ENCODE measurements at places on chromosomes 4 and X. TPM values are rescaled to one million over a fixed set of nuclear protein-coding genes. Genes with fewer than 3 reads are reported as not detected.

The SHROOM2 gene
- total RNA-seq = not detected

The ZCCHC18 gene
- total RNA-seq = 0.69 TPM

GRCh38 chrX:17567187-17567586 is 170.1 kb upstream of the SCML1 start:
- DNase-seq = no peak

GRCh38 chr4:73912191-73912590 is 43.0 kb downstream of the CXCL1 start:
- DNase-seq = no peak

DNA sequence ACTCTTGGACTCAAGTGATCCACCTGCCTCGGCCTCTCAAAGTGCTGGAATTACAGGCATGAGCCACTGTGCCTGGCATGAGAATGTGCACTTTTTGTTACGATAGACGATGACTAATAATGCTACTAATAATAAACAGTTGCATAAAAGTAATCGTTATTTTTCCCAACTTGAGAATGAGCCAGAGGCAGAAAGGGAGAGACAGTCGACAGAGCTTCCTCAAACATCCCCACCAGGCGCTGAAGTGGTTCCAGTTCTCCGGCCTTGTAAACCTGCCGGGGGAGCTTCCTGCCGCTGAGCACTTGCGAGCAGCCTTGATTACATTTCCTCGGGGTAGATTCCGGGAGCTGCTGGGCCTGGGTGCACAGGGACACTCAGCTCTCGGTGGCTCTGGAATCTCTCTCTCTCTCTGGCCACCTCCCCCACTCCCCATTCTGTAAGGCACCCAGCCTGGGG is 8.9 kb upstream of the HTRA3 start:
- DNase-seq = no peak

- no peak for DNase-seq
Measured at GRCh38 chrX:113274345-113274744, 433.7 kb upstream of the AMOT start.

DNA sequence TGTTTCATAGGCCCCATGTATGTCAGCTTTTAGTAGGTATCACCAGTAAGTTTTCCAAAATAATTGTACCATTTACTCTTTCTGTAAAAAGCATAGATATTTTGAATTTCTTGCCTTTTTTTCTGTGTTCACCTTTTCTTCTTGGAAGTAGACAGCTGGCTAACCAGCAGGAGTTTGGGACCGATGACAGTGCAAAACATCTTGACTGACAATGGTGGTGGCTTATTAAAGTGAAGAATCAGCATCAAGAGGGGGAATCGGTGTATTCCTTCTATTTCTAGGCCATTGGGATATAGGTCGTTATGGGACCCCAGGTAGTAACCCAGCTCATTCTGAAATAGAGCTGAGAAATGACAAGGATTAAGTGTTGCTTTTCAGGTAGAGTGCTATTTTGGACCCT is 3.2 kb downstream of the CEP44 start:
- DNase-seq = no peak

DNA sequence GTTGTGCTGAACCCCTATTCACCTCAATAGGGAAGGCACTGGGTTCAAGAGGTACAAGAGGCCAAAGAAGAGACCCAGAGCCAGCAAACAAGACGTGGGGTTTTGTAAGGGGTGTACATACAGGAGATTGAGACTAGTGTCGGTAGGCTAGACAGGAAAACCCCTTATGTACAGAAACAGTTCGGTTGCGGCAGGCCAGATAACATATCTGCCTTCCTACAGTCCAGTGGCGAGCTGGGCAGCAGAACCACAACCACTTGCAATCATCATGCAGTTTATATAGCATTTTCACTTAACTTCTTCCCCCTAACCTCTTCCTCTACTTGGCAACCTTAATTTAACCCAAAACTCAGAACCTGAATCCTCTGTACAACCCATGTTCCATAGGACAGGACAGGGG is 422.2 kb downstream of the PDHA2 start:
- DNase-seq = no peak

GRCh38 chrX:100263650-100264049 is 146.4 kb downstream of the PCDH19 start:
- no peak for DNase-seq

DNA sequence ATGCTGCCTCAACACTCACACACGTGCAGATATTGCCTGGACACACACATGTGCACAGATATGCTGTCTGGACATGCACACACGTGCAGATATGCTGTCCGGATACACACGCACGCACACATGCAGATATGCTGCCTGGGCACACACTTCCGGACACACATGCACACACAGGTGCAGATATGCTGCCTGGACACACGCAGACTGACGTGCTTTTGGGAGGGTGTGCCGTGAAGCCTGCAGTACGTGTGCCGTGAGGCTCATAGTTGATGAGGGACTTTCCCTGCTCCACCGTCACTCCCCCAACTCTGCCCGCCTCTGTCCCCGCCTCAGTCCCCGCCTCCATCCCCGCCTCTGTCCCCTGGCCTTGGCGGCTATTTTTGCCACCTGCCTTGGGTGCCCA is 14.7 kb downstream of the FGFRL1 start:
- peak; percentile 86 for DNase-seq

DNA sequence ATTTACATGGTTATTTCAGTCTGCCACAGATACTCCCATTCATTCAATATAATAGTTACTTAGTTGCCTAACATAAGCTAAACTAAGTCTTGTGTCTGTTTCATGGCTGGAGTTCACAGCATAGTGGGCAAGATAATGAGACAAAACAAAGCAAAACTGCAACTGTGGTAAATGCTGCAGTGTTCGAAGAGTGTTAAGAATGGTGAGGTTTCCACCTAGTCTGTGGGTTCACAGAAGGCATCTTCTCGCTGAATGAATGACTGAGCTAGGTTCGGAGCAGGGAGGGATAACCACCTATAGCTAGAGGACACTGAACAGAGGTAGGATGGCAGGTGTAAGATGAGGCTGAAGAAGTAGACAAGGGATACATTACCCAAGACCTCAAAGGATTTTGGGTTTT is 171.0 kb downstream of the FBXW7 start:
- no peak for DNase-seq

DNA sequence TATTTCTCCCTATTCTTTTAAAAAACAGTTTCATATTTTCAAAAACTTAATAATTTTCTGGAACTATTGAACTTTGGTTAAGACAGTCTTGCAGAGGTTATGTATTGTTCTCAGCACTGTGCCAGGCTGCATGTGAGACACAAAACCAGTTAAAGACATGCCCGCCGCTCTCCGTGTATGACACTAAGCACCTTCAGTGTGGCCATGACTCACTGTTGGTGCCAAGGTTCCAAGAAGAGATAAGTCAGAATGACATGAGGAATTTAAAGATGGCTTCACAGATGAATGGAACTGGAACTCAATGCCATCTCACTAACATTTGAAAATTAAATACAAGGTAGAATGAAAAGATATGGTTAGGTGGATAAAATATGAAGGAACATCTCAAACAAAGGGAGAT is 525.5 kb upstream of the ZFP42 start:
- DNase-seq = peak; percentile 12

- no peak for DNase-seq
Measured at GRCh38 chr4:168129046-168129772, 36.9 kb downstream of the ANXA10 start.

DNA sequence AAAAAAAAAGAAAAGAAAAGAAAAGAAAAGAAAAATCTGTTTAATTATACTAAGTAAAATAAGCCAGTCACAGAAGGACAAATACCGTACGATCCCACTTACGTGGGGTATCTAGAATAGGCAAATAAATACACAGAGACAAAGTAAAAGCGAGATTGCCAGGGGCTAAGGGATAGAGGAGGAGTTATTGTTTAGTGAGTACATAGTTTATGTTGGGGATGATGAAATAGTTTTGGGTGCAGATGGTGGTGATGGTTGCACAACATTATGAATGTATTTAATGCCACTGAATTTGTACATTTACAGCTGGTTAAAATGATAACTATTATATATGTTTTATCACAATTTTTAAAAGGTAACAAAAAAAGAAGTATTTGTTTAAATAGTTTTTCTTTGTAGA is 7.1 kb downstream of the CA5B start:
- peak; percentile 3 for DNase-seq

- DNase-seq = peak; percentile 56
Measured at GRCh38 chrX:15202454-15203177, 67.3 kb downstream of the ASB9 start.
